ENCODE measurements at places on chromosomes 2 and 18.

DNA sequence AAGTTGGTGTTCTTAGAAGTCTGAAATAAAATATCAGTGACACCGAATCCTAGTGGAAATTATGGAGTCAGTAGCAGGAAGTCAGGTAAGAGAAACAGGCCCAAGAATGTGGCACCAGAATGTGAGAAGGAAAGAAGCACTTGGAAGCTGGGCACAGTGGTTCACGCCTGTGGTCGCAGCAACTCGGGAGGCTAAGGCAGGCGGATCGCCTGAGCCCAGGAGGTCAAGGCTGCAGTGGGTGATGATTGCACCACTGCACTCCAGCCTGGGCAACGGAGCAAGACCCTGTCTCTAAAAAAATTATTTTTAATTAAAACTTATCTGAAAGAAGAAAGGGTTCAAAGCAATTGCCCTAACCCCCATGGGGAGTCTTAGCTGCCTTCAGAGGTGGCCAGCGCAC is 268.3 kb upstream of the SALL3 start:
- no peak for DNase-seq

- DNase-seq, result no peak
These were observed 1835.5 kb upstream of the LRRTM1 start for GRCh38 chr2:82139979-82140611.

GRCh38 chr2:155266109-155266508 is 567.6 kb downstream of the KCNJ3 start:
- DNase-seq, result no peak

- no peak for DNase-seq
These were observed 201.2 kb downstream of the PIK3C3 start for GRCh38 chr18:42156281-42156680.

GRCh38 chr2:108403494-108403893 is 25.7 kb downstream of the SULT1C4 start:
- DNase-seq, result no peak

GRCh38 chr18:25132786-25133496 is 219.0 kb downstream of the ZNF521 start:
- no peak for DNase-seq

GRCh38 chr18:32823226-32823625 is 50.4 kb upstream of the KLHL14 start:
- no peak for DNase-seq

- no peak for DNase-seq
These were observed 197.1 kb downstream of the TCF4 start for GRCh38 chr18:55390898-55391297.

GRCh38 chr2:219536967-219537366 is 6.6 kb downstream of the CHPF start:
- DNase-seq, result no peak

DNA sequence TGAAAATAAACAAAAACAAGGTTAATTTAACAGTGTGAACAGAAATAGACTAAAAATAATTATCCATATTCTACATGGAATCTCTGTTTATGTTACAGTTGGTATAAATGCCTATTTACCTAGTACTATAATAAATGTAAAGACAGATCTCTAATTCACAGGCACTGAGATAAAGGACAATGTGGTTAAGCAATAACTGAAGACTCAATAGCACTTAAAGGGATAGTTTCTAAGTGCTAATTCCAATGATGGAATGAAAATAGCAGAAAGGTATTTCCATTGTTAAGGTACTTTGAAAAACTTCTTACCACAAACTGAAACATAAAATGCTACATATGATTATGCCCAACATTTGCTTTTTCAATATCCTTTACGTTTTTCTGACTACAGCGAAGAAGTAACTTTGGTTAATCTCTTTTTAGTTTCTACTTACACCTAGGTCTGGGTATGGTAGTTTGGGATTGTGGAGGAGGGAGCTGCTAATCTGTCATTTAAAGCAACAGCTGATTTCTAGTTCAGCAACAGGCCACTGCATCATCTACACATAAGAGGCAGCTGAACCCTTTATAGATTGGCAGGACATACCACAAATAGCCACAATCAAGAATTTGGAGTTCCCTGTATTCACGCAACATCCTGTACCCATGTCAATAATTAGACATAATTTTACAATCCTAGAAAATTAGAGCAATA is 27.2 kb downstream of the MAP4K3 start:
- DNase-seq, result no peak

DNA sequence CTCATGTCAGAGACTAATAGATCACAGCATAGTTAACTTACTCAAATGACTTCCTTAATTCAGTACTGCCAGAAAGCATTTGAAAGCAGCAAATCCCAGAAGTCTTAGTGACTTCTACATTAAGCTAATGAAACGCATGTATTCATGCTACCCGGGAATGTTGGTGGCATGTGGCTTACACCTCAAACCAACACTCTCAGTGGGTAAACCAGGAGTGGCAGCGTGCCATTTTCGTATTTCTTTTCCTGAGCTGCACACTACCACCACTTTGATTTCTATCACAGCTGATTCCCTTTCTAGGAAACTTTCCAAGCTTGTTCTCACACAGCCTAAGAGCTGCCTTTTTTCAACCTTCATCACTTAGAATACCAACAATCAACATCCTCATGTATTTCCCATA is 646.6 kb downstream of the NRXN1 start:
- DNase-seq, result no peak

GRCh38 chr2:190119257-190119656 is 56.7 kb upstream of the MSTN start:
- no peak for DNase-seq

DNA sequence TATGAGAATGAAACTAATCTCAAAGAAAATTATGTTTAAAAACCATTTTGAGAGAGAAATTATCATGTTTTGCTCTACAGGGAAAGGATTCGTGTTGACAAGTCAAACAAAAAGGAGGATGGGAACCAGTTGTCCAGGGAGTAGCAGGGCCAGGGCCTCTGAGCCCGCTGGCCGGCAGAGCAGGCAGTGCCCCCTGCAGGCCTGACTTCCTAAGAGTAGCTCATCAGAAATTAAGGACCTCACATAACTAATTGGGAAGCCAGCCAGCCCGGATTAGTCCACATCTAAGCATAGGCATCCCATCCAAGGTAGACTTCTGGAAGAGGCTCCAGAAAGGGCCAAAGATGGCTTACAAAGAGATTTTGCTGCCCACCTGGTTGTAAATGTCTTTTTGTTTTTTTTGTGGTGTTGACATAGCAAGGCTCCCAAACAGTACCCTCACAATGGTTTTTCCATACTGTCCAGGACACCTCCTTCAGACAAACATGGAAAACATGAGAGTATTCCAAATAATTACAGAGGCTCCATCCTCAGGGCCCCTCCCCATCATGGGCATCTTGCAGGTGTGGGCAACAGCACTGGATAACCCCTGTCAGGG is 241.2 kb upstream of the TANK start:
- no peak for DNase-seq

DNA sequence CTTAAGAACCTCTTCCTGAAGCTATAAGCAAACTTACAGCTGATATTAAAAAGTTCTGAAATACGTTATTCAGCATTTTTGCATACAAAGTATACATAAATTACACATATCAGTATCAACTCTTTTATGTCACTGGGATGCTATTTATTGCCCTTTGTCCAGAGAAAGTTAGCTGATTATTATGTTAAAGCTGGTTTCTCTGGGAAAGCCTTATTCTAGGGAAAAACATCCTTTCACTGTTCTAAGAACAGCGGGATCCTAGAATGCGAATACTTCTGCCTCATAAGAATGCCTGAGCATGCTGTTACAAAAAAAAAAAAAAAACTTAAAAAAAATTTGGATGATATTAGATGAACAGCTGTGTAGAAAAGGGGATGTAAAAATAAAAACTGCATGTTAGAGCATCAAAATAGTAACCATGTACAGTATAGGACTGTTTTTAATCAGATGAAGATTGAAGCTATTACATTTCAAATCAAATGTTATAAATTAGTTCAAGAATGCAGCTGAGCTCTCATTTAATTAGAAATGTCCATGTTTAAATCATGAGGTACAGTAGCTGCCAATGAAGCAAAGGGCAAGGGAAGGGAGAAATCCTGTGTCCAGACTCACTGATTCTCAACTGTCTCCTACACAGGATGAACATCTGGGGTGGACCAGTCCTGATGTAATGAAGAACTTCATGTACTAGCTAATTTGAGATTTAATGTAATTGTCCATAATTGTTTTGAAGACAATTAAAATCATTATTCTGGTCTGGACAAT is 8.2 kb downstream of the FTCDNL1 start:
- DNase-seq, result no peak

- DNase-seq, result no peak
These were observed 94.0 kb upstream of the ACVR1C start for GRCh38 chr2:157722580-157723234.

DNA sequence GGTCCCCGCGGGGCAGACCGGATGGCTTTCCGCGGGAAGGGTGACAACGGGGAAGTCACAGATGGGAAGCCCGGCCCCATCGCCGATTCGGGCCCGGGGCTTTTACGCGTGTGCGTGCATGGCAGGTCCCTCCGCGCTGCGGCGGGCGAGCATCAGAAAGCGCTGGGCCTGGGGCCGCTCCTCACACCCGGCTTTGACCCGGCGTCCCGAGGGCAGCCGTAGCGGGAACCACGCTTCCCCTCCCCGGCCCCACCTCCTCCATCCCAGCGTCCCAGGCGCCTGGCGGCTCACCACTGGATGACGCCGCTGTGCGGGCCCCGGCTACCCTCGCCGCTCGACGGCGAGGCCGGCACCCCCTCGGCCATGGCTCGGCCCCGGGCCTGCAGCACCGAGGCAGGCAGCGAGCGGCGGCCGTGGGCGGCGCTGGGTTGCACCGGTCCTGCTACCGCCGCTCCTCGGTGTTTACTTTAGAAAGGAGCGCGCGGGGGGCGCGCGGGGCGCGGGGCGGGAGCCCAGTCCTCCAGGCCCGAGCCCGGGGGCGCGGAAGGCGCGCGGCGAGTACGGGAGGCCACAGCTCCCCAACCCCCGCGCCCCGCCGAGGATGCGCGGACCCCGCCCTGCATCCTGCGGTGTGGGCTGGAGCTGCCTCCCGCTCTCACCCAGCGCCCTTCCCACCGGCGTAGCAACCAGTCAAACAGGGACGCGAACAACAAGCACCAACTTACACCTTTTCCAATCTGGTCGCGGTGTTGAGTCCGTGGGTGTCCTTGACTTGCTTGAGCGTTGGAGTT is 806 bp downstream of the RFX8 start:
- peak; percentile 61 for DNase-seq

DNA sequence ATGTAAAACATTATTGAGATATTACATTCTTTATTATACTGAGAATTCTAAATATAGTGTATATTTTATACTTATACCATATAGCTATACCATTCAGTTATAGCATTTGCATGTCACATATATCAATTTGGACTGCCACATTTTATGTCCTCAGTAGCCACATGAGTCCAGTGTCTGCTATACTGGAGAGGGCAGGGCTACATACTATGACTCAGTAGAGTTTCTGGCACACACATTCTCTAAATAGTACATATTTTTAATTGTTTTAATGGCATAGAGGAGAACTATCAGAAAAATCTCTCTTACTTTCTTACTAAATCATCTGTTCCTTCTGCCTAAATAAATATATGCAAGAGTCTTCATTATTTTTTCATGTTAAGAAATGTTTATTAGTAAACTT is 55.4 kb upstream of the COL5A2 start:
- no peak for DNase-seq

GRCh38 chr18:13745696-13746095 is 19.2 kb downstream of the RNMT start:
- DNase-seq, result no peak

GRCh38 chr2:36906277-36906676 is 60.1 kb downstream of the STRN start:
- no peak for DNase-seq

DNA sequence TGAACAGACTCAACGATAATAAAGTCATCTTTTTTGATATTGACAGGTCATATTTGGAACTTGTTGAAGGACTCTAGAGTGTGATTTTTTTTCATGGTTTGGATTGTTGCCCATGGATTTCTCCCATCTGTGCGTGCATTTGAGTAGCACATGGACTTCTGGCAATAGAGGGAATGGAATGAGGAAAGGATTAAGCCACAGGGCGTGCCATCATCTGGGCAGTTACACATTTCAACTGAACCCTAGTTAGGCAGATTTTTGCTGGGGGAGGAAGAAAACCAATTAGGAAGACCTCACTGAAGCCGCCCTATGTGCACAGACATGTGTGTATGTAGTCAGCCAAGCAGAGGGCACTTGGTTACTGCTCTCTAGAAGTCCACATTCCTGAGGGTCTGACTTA is 72.6 kb downstream of the TPGS2 start:
- DNase-seq, result no peak

DNA sequence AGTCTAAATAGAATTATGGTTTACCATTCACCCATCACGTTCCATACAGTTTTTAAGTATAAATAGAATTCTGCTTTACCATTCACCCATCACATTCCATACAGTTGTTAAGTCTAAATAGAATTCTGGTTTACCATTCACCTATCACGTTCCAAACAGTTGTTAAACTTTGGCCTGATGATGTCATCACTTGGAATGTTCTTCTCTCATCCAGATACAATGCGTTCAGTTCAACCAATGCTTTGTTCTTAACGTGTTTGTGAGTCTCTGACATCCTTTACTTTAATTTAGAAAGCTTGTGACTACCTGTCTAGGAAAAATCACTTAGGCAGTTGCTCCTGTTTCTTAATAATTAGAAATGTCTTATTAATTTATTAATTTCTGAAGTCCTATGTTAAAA is 236.3 kb upstream of the RASGRP3 start:
- no peak for DNase-seq
